ENCODE measurements at places on chromosomes 13 and 19. TPM values are rescaled to one million over a fixed set of nuclear protein-coding genes. Genes with fewer than 3 reads are reported as not detected.

The DUS3L gene
- total RNA-seq: 32.9 TPM

DNA sequence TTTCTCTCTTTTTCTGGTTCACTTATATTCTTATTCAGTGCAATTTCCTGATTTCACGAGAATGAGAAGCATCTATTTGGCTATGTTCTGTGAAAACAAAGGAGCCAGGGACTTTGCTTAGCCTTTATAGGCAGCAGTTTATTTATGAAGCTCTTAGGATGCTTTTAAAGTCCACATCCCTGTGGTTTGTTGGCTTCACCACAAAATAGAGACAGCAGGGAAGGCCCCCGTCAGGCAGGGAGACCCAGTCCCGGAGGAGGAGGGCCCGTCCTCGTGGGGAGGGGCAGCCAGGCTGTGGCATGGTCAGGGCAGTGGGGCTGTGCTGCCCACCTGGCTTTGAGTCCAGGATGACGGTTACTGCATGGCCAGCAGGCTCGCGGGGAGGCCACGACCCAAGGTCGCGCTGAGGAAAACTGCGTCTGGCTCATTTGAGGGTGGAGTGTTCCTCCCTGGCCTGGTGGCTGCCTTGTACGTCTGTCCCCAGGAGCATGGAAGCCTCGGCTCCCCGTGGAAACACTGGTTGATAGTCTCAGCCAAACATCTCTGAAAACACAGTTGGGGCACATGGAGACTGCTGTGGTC is 92.7 kb downstream of the ATP11A start:
- DNase-seq: no peak
- no peak overlapping the region for H3K4me3 ChIP-seq
- peaks cover 26% of the 10 kb centered on the region for H3K36me3 ChIP-seq
- H3K4me1 ChIP-seq: no peaks in the 10 kb centered on the region

The C19orf67 gene
- 1.1 TPM for total RNA-seq

The CEACAM21 gene
- 0.51 TPM for total RNA-seq

The IL4I1 gene
- not detected for total RNA-seq

The SIGLEC8 gene
- total RNA-seq: not detected

GRCh38 chr13:97215325-97215724 is 6.8 kb upstream of the MBNL2 start:
- H3K36me3 ChIP-seq: no peaks in the 10 kb centered on the region
- peaks cover 67% of the 10 kb centered on the region for H3K27me3 ChIP-seq
- no peak overlapping the region for H3K4me3 ChIP-seq
- H3K27ac ChIP-seq: no peak overlapping the region

- H3K36me3 ChIP-seq: peaks cover 14% of the 10 kb centered on the region
- no peak overlapping the region for H3K27ac ChIP-seq
- H3K4me1 ChIP-seq: peaks cover 4% of the 10 kb centered on the region
- no peak for DNase-seq
- no peaks in the 10 kb centered on the region for H3K27me3 ChIP-seq
Observed at GRCh38 chr19:54436628-54437252, 12.3 kb upstream of the LENG8 start.

The SPINT2 gene
- 415 TPM for total RNA-seq

The ZNF560 gene
- total RNA-seq: not detected

DNA sequence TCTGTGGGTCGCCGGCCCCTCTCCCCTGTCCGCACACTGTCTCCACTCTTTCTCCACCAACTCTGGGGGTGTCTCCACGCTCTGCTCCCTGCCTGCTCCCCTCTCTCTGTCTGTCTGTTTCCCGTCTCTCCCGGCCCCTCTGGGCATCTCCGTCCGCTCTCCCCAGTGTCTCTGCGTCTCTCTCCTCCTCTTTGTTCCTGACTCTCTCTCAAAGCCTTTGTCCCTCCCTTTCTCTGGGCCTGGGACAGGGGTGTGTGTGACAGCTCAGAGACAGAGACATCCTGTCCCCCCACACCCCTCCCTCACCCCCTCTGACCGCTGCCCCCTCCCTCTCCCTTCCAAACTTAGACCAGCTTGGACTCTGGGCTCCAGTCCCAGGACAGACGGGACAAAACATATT is 668 bp upstream of the SBK3 start:
- H3K27me3 ChIP-seq: no peaks in the 10 kb centered on the region
- no peak for DNase-seq
- no peaks in the 10 kb centered on the region for H3K36me3 ChIP-seq
- H3K4me1 ChIP-seq: peaks cover 2% of the 10 kb centered on the region
- H3K27ac ChIP-seq: no peak overlapping the region
- H3K4me3 ChIP-seq: no peak overlapping the region

The DCT gene
- not detected for total RNA-seq

GRCh38 chr19:35559281-35559659 is 4.2 kb downstream of the ATP4A start:
- H3K36me3 ChIP-seq: no peaks in the 10 kb centered on the region
- H3K4me3 ChIP-seq: no peak overlapping the region
- H3K27ac ChIP-seq: no peak overlapping the region

The ZNF497 gene
- total RNA-seq: 1.7 TPM

The F10 gene
- 16.5 TPM for total RNA-seq

- no peaks in the 10 kb centered on the region for H3K27me3 ChIP-seq
- no peak overlapping the region for H3K27ac ChIP-seq
- H3K4me3 ChIP-seq: no peak overlapping the region
- no peak for DNase-seq
- no peaks in the 10 kb centered on the region for H3K36me3 ChIP-seq
Observed at GRCh38 chr13:89455225-89455624, 1784.1 kb downstream of the SLITRK5 start.

The UBE2L5 gene
- not detected for total RNA-seq

The FARP1 gene
- total RNA-seq: 280 TPM

- H3K4me1 ChIP-seq: no peaks in the 10 kb centered on the region
- no peak overlapping the region for H3K4me3 ChIP-seq
- no peak for DNase-seq
- no peak overlapping the region for H3K27ac ChIP-seq
Observed at GRCh38 chr19:1308718-1309117, 23.0 kb downstream of the EFNA2 start.

DNA sequence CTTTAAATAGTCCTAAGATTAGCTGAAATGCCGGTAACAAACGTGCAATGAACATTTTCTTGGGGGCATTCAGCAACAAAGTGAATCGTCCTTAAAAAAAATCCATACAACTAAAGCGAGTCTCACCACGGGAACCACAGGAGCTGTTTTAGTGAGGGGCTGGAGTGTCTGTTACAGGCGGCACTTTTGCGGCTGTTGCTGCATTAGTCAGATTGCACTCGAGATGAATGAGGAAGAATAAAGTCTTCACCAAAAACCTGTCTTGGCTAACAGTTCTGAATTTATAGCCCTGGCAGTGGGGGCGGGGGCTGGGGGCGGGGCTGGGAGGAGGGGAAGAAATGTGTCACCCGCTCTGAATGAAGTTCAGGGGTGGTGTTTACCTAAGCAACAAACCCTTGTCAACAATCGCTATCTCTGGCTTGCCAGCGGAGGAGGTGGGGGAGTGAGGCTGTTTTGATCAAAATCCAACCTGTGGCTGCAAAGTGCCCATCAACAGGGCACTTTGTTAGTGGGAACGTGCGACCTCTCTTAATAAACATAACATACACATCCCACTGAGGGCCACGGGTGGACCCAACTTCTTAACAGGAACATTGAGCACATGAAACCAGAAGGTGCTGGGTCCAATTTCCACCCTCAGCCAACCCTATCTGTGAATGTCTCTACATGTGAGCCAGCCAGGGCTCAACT is 44.5 kb downstream of the RFX2 start:
- peaks cover 9% of the 10 kb centered on the region for H3K4me1 ChIP-seq
- H3K4me3 ChIP-seq: peak overlapping the region; percentile 71
- no peaks in the 10 kb centered on the region for H3K36me3 ChIP-seq
- H3K27me3 ChIP-seq: no peaks in the 10 kb centered on the region

The RASAL3 gene
- not detected for total RNA-seq

GRCh38 chr13:112712451-112713207 is 22.8 kb downstream of the ATP11A start:
- H3K4me3 ChIP-seq: peak overlapping the region; percentile 34
- H3K36me3 ChIP-seq: no peaks in the 10 kb centered on the region

- H3K4me1 ChIP-seq: no peaks in the 10 kb centered on the region
- no peaks in the 10 kb centered on the region for H3K27me3 ChIP-seq
- H3K4me3 ChIP-seq: no peak overlapping the region
- no peak for DNase-seq
Observed at GRCh38 chr19:50959731-50960500, 7.1 kb upstream of the KLK5 start.

The TM9SF2 gene
- total RNA-seq: 88.4 TPM

The RDH8 gene
- total RNA-seq: not detected

DNA sequence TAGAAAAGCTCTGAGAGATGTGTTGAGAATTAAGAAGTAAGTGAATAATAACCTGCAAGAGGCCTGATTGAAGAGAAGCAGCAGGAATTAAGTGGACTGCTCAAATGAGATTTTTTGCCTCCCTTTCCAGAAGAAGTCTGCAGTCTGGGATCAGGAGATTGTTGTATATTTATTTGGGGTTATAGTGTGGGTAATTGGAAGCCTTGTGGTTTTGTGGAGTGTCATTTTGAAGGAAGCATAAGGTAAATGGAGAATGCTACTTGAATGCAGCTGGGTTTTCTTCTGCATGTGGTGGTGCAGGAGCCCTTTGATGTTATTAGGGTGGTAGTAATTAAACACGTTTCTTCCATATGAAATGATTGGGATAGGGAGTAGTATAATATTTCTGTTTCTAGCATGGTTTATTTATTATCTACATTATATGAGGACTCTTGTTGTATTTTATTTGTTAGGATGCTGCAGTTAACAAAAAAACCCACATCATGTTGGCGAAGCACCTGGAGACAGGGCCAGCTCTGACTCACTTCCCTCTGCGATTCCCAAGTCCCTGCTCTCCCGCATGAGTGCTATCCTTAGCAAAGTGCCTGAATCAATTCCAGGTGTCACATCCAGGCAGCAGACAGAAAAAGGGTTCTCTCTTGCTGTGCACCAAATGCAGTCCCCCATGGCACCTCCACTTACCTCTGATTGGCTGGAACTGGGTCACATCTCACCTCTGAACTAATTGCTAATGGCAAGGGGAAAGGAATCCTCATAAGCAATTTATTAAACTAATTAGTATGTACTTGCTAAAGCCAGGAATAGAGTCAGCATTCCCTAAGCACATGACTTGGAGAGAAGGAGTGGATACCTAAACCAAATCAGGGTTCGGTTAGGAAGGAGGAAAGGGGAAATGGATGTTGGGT is 54.8 kb downstream of the DGKH start:
- H3K4me1 ChIP-seq: no peaks in the 10 kb centered on the region
- no peak overlapping the region for H3K4me3 ChIP-seq
- DNase-seq: no peak
- no peaks in the 10 kb centered on the region for H3K36me3 ChIP-seq

The PTH2 gene
- not detected for total RNA-seq

The ERICH6B gene
- not detected for total RNA-seq

The STOML3 gene
- total RNA-seq: not detected

GRCh38 chr13:26821672-26822071 is 61.1 kb upstream of the GPR12 start:
- no peak overlapping the region for H3K27ac ChIP-seq
- no peak for DNase-seq
